Stimulated activated CD8-positive, alpha-beta memory T cell treated with anti-CD3 and anti-CD28 coated beads, Interleukin-15, amount 100 ng/mL, for 24 hours (primary cell): ENCODE measurements at places on chromosomes 11 and 22.

- no peak for DNase-seq
Observed at GRCh38 chr11:64092111-64092760, 56.5 kb downstream of the FLRT1 start.

DNA sequence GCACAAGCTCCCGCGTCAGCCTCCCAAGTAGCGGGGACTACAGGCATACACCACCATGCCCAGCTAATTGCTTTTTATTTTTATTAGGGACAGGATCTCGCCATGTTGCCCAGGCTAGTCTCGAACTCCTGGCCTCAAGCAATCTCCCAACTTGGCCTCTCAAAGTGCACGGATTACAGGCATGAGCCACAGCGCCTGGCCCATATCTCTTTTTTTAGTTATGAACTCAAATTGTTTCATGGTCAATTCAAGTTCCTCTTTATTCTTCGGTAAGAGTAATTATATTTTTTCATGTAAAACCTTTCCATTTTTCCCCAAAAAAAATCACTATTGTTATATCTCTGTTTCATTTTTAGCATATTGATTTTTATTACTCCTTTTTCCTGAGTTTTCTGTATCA lies 25.5 kb downstream of the FCHSD2 start:
- DNase-seq: no peak

- DNase-seq: no peak
Observed at GRCh38 chr22:21624120-21624879, 5.5 kb downstream of the YDJC start.

DNA sequence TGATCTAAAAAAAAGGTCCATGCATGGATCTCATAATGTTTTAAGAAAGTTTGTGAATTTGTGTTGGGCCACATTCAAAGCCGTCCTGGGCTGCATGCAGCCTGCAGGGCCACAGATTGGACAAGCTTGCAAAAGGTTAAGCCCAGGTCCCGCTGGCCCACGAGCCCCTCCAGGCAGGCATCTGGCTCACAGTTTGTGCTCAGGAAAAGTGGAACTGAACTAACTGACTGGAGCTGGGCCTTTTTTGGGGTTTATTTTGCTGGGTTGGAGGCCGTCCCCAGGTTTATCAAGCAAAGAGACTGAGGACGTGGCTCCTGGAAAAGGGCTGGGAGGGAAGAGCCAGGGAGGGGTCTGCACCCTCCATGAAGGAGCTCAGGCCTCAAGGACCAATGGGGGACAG lies 32.1 kb upstream of the BAIAP2L2 start:
- no peak for DNase-seq

- no peak for DNase-seq
Observed at GRCh38 chr22:35475545-35475944, 65.1 kb upstream of the RASD2 start.

- no peak for DNase-seq
Observed at GRCh38 chr11:1206391-1207271, 16.2 kb upstream of the MUC5B start.

- DNase-seq: no peak
Observed at GRCh38 chr11:132886335-132886734, 646.0 kb downstream of the OPCML start.

DNA sequence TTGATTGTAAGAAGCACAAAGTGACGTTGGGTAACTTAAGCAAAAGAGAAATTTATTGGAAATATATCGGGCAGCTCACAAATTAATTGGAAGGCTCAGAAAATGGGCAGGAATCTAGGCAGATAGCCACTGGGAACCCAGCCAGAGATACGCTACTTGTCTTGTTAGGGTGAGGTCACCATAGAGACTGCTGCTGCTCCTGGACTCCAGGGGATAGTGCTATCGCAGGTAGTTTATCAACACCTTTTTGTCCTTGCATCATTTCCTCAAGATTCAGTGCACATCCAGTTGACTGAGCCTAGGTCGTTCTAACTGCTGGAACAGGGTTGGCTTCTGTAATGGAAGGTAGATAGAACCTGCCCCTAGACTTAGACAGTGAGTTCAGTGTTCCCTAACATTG lies 19.6 kb downstream of the AMOTL1 start:
- no peak for DNase-seq

GRCh38 chr22:17191163-17191784 lies 28.0 kb downstream of the ADA2 start:
- DNase-seq: no peak

- no peak for DNase-seq
Observed at GRCh38 chr11:87019613-87020271, 18.0 kb upstream of the TMEM135 start.

GRCh38 chr11:14480716-14481115 lies 18.9 kb downstream of the COPB1 start:
- no peak for DNase-seq

- no peak for DNase-seq
Observed at GRCh38 chr22:45880716-45881523, 96.0 kb downstream of the WNT7B start.

GRCh38 chr11:133339495-133340140 lies 192.7 kb downstream of the OPCML start:
- no peak for DNase-seq

DNA sequence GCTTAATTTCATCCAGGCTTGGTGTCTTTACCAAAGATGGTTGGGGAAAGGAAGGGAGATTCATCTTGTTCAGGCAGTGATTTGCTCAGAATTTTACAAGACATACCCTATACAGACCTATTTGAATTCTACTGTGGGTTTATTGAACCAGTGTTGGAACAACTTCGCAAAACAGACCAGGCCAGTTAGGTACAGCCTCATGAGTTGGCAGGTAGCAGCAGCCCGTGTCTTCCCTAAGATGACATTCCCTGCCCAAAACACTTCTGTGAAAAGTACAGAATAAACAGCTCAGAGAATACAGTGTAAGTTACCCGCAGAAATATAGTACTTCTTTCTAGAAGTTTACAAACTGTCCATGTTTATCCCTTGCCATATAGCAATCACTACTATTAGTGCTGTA lies 102.4 kb upstream of the GAL start:
- no peak for DNase-seq

- DNase-seq: no peak
Observed at GRCh38 chr11:93986716-93987115, 34.4 kb upstream of the HEPHL1 start.

- no peak for DNase-seq
Observed at GRCh38 chr22:43693249-43693648, 118.9 kb downstream of the EFCAB6 start.
